GM23248 (cell line): ENCODE measurements at places on chromosomes 7 and 10. TPM values are rescaled to one million over a fixed set of nuclear protein-coding genes. Genes with fewer than 3 reads are reported as not detected.
A peak's percentile ranks its signal among the peaks of the same experiment; 100 is the strongest.

DNA sequence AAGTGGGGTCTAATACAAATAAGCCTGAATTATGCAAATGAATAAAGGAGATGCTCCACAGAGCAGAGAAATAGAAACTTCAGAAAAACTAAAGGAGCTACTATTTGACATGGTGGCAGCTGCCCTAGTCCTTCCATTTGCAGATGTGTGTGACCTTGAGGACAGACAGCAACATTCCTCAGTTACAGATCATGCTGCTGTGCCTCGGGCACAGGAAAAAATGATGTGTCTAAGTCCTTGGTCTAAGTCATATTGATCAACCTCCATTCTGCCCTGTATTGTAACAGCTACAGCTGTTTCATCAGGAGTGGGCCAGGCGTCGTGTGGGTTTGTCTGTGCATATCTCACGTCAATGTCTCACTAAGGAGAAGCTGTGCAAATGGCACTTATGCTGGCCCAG is 710.4 kb downstream of the TNS3 start:
- peak; percentile 42 for DNase-seq

Gene OR2A2
- not detected in 2 replicates for total RNA-seq

GRCh38 chr10:118986815-118987790 is 42.4 kb upstream of the NANOS1 start:
- no peak for DNase-seq

- DNase-seq, result no peak
Measured at GRCh38 chr10:131430716-131431412, 119.3 kb upstream of the TCERG1L start.

DNA sequence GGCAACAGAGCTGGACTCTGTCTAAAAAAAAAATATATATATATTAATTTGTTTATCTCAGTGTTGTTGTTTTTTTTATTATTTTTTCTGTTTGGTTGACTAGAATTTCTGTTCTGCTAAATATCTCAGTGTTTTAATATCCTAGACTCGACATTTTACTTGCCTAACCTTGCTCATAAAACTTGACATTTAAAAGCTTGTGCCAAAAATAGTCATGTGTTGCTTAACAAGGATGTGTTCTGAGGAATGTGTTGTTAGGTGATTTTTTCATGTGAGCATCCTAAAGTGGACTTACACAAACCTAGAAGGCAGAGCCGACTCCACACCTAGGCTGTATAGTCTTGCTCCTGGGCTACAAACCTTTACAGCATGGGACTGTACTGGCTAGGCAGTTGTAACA is 23.1 kb downstream of the NRBF2 start:
- DNase-seq, result peak; percentile 41

Gene PFKP
- 137 and 159 TPM in 2 replicates for total RNA-seq

- DNase-seq, result no peak
Measured at GRCh38 chr7:57417736-57418135, 32.2 kb upstream of the ZNF716 start.
